ENCODE measurements at places on chromosomes 12 and 14.

GRCh38 chr12:95130096-95130495 lies 56.7 kb upstream of the NR2C1 start:
- no peak for DNase-seq

DNA sequence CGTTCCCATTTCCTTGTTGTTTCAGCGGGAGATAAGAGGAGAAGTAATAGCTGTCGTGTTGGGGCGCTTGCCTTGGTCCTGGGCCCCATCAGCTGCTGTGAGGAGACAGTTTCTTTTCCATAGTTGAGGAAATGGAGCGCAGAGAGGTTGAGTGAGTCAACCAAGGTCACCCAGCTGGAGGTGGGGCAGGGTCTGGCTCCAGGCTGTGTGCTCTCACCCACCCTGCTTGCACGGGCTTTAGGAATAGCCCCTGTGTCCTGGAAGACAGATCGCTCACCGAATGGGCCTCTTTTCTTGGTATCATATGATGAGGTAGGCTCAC lies 165.7 kb upstream of the RTL1 start:
- DNase-seq, result no peak

GRCh38 chr12:8648576-8649205 lies 13.9 kb downstream of the MFAP5 start:
- no peak for DNase-seq

DNA sequence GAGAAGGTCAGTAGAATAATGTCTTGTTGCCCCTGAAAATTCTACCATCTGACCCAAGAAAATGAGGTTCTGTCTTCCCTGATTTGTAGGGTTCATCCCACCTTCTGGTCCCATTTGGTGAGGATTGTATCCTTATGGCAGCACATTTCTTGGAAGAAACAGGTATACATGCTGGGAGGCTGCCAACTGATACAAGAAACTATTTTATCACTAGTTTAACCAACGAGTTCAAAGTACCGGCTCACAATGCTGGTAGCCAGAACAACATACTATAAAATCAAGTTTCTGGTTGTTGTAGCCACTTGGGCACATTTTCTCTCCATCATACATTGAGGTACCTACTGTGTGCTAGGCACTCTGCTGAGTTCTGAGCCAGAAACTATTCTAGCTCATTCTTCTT lies 7.1 kb upstream of the KCNH3 start:
- DNase-seq, result no peak

DNA sequence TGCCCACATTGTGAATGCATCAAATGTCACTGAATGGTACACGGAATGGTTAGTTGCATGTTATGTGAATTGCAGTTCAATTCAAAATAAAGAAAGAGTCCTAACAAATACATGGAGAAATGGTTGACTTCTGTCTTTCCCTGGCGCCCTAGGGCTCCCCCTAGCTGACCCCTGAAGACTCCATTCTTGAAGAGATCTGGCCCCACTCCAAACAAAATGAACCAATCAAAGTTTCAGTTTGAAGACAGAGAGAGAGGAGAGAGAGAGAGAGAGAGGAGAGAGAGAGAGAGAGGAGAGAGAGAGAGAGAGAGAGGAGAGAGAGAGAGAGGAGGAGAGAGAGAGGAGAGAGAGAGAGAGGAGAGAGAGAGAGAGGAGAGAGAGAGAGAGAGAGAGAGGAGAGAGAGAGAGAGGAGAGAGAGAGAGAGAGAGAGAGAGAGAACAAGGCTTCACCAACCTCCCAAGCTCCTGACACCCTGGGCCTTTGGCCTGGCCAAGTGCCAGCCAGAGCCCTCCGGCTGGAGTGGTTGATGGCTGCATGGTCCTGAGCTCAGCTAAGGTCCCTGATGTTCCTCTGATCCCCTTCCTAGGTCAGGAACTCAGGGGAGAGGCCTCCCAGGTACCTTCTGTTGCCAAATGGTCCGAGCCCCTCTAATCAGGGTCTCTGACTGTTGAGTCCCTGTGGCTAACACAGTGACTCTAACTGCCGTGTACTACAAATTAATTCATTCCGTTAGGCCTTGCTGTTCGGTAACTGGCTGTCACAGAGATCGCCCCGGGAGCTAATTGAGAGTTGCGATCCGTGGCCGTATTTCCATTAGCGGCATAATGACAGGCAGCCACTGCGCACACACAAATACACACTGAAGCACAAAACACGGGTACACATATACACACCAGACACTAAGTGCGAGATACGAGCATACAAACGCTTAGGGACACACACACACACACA lies 188.8 kb downstream of the ESRRB start:
- no peak for DNase-seq

DNA sequence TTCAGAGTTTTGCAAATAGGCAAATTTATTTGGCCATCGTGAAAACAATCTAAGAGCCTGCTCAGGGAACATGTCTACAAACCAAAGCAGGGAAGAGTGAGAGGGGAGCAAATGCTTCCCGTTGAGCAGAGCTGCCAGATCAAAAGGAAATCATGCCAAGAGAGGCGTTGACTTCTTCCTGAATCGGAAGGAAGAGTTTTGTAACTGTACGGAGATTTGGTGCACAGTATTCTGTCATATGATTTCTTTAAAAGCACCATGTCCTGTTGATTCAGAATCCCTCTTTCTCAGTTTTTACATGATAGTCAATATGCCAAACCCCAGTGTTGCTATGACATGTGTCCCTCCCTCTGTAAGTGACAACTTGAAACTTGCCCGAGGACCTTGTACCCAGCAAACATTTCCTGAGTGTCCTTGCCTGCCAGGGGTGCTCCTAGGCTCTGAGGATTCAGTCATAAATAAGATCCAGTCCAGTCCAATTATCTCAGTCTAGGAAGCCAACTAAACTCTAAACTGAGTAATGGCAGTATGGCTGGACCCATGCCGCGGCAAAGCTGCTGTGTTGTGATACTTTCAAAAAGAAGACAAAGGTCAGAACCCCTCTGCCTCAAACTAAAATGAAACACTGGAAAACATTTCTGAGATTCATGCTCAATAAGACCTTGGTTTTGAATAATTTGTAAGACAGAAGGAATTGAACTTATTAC lies 300.1 kb upstream of the FKBP4 start:
- no peak for DNase-seq

DNA sequence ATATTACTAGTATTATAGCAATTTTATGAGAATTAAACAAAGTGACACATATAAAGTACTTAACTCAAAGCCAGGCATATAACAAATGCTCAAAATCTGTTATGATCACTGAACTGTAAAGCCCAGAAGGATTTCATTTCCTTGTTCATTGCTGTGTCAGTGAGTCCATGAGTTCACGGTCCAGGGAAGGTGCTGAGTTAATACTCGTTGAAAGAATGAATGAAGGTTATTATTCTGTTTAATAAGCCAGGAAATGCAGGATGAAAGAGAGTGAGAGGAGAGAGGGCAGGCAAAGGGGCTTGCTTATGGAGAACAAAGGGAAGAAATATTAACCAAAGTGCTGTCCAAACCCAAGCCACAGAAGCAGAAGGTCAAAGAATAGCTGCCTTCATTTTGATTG lies 40.2 kb upstream of the NT5DC3 start:
- no peak for DNase-seq

- no peak for DNase-seq
Measured at GRCh38 chr12:3220382-3221321, 143.5 kb downstream of the TSPAN9 start.

Measured in cortex of kidney (tissue), 1 donor.